NCI-H1048 (cell line): ENCODE measurements at places on chromosomes 13 and 19.

DNA sequence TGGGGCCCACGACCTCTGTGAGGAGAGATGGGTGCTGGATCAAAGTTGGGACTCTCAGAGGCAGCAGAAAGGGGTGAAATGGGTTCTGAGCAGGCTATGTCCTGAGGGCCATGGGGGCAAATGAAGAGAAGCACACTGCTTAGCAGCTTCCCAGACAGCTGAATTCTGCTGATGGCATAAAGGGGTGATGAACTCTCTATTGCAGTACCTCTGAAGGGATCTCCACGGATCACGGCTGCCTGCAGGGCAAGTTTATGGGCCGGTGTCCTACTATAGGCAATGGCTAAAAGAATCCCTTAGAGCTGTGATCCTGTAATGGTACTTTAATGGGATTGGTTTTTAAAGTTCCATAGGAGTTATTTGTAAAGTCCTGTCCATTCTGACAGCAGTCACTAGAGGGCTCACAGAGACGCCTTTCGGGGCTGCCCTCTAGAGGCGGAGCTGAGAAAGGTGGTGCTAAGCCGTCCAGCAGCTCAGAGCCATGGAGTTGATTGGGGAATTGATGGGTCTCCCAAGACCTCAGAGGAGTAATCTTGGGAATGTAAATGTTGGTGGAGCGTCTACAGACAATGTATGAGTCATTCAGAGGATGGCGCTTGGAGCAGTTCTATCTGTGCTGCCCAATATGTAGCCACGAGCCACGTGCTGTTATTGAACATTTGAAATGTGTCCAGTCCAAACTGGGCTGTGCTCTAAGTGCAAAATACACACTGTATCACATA is 287.3 kb downstream of the COG6 start:
- DNase-seq = no peak

- DNase-seq = no peak
Measured at GRCh38 chr19:43725468-43725867, 9.6 kb downstream of the IRGC start.

DNA sequence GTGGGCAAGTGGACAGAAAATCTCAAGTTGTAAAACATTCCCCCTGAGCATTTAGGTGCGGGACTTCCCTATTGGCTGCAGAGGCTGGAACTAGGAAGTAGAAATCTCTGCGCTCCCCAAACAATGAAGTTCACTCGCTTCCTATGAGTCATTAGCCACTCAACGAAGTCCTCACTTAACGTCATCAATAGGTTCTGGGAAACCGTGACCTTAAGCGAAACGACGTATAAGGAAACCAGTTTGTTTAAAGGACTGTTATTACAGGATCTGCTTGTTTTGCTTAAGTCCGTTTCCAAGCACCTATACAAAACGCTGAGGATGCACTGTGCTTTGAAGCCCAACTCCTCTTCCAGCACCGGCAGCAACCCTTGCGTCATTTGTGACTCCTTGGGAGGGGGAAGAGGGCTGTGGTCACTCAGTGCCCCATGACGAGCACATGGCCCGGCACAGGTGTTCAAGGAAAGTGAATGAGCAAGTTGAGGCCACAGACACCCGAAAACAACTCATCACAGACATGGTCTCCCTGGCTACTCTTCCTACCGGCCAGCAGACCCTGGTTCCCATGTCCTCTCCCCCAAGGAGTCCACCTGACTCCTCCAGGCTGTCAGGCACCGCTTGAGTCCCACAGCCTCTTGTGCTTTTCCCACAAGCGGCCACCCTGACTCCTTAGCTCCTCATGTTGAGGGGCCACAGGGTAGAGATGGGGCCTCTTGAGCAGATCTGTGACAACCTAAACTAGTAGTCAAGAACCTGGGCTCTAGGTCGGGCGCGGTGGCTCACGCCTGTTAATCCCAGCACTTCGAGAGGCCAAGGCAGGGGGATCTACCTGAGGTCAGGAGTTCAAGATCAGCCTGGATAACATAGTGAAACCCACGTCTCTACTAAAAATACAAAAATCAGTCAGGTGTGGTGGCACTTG is 4.8 kb downstream of the RPS16 start:
- no peak for DNase-seq

DNA sequence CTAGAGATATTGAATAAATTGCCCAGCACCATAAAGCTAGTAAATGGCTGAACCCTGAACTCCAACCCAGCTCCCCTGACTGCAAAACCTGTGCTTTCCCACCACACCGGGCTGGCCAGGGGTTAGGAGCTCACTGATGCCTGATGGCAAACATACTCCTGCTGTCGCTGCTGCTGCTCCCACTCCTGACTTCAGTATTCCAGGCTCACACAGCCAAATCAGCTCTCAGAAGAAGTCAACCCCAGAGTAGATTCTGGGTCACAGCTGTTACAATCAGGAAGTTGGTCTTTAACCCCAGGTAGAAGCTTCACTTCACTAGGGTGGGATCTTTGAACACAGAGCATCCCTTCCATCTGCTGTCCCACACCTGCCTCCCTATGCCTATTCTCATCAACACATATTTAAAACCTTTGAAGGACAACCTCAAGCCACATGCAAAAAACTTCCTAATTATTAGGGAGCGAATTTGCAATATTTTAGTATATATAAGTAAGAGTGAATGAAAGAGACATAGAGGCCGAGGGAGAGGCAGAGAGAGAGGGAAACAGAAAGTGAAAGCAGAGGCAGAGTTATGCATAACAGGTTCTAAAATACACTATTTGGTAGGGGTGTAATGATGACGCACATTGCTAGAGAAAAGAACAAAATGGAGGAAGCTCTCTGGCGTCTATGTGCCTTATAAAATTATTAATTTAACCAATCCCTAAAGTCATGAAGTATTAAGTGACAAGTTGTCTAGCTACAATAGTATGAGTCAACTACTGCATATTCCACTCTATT is 99.4 kb upstream of the SERP2 start:
- DNase-seq = no peak
